H1 (cell line): ENCODE measurements at places on chromosomes 12 and 14. TPM values are rescaled to one million over a fixed set of nuclear protein-coding genes. Genes with fewer than 3 reads are reported as not detected.

OR9K2 gene
- not detected in 2 replicates for total RNA-seq

TCL1B gene
- total RNA-seq: 7.5 and 9.6 TPM in 2 replicates

GRCh38 chr14:77601846-77602619 is 14.4 kb downstream of the SPTLC2 start:
- H3K27me3 ChIP-seq: no peaks in the 10 kb centered on the region
- no peak for DNase-seq
- H3K4me1 ChIP-seq: no peaks in the 10 kb centered on the region
- no peak overlapping the region for H3K4me3 ChIP-seq
- H3K27ac ChIP-seq: no peak overlapping the region

DNA sequence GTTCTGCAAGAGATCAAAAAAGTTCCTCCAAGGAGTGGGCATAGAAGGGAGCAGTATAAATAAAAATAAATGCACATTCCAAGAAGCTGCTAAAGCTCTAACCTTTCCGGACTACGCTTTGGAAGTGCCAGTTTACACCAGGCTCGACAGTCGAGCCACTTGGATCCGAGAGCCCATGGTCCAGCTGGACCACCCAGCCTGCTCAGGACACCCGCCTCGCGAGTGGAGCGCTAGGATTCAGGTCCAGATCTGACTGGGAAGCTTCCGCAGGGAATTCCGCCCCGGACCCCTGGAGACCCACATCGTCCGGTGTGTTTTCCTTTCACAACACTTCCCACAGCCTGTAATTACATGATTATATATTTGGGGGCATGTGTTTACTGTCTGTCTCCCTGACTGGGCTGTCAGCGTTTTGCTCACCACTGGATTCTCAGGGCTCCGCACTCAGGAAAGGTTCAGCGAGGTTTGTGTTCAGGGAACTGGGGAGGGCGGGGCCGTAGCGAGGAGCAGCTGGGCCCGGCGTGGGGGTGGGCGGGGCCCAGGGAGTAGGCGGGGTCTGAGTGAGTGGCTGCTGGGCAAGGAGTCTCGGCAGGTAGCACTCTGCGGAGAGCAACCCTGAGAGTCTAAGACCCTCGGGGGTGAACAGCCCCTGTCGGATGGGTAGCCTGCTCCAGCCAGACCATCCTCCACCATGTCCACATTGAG is 52.3 kb upstream of the TMEM263 start:
- no peak overlapping the region for H3K27ac ChIP-seq
- peak overlapping the region; percentile 71 for H3K4me3 ChIP-seq
- peak; percentile 93 for DNase-seq
- H3K27me3 ChIP-seq: peaks cover 2% of the 10 kb centered on the region
- no peaks in the 10 kb centered on the region for H3K36me3 ChIP-seq

DNA sequence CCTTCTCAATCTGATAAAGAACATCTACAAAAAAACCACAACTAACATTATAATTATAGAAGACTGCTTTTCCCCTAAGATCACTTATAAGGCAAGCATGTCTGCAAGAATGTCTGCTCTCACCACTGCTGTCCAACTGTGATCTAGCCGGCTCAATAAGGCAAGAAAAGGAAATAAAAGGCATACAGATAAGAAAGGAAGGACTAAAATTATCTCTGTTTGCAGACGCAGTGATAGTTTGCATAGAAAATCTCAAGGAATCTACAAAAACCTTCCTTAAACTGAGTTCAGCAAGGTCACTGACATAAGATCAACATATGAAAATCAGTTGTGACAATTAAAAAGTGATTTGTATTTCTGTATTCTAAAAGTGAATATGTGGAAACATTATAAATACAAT is 138.0 kb upstream of the EGLN3 start:
- no peaks in the 10 kb centered on the region for H3K36me3 ChIP-seq
- no peaks in the 10 kb centered on the region for H3K27me3 ChIP-seq
- no peak for DNase-seq
- no peak overlapping the region for H3K27ac ChIP-seq
- H3K4me3 ChIP-seq: no peak overlapping the region

DNA sequence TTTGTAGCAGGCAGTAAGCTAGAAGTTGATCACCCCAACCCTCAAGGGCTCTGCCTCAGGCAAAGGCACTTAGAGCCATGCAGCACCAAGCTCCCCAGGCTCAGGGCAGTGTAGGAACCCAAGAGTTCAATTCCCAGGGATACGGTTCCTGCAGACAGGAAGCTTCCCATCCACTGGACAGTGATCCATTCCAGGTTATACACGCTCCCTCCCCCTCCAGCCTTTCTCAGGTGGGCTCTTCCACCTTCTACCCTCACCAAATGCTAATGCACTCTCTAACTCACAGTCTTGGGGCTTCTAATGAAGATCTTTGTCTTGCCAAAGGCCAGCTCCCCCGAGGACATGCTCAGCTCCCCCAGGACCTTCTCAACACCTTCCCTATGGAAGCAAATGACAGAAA is 12.7 kb downstream of the MYO1A start:
- H3K27ac ChIP-seq: no peak overlapping the region
- H3K36me3 ChIP-seq: no peaks in the 10 kb centered on the region
- no peak overlapping the region for H3K4me3 ChIP-seq
- H3K4me1 ChIP-seq: no peaks in the 10 kb centered on the region
- no peak for DNase-seq

GRCh38 chr12:46387670-46388069 is 15.1 kb upstream of the SLC38A2 start:
- H3K27me3 ChIP-seq: no peaks in the 10 kb centered on the region
- peak overlapping the region; percentile 39 for H3K27ac ChIP-seq
- no peak for DNase-seq
